Liver (tissue), 10 donors: ENCODE measurements at places on chromosomes 13 and 19.

DNA sequence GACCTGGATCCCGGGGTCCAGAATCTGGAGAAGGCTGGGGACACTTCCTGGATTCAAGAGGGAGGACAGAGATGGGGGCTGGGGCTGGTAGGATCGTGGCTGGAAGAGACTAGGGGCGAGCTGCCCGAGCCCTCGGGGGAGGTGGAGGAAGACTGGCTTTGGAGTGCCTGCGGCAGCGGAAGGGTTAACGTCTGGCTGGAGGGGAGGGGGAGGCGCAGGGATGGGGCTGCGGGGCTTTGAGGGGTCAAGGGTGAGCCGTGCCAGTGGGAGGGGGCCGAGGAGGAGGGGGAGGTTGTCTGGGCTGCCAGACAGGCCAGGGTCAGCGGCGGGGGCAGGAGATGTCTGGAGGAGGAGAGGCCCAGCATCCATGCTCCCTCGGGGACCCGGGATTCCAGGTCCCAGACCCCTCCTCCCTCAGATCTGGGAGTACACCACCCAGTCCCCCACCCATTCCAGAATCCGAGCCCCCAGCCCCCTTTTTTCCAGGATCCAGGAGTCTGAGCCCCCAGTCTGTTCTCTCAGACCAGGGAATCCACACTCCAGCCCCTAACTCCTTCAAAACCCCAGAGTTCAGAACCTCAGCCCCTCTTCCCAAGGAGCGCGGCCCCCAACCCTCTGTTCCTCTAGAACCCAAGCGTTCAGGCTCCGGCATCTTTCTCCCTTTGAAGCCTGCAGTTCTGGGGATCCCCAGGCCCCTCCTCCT is 3.2 kb upstream of the SPACA6 start:
- DNase-seq, result no peak

DNA sequence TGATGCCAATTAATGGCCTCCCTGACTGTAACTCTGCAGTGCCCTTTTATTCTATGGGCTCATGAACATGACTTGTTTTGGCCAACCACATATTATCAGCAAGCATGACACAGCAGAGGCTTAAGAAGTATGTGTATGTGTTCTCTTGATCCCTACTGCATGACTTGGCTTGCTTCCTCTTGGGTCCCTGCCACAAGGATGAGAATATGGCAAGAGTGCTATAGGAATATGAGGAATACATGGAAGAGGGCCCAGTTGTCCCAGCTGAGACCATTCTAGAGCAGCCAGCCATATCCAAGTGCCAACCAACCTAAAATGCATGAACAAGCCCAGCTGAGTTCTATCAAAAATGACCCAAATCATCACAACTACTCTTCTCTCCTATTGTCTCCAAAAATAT is 576.7 kb upstream of the PCDH9 start:
- DNase-seq, result no peak

DNA sequence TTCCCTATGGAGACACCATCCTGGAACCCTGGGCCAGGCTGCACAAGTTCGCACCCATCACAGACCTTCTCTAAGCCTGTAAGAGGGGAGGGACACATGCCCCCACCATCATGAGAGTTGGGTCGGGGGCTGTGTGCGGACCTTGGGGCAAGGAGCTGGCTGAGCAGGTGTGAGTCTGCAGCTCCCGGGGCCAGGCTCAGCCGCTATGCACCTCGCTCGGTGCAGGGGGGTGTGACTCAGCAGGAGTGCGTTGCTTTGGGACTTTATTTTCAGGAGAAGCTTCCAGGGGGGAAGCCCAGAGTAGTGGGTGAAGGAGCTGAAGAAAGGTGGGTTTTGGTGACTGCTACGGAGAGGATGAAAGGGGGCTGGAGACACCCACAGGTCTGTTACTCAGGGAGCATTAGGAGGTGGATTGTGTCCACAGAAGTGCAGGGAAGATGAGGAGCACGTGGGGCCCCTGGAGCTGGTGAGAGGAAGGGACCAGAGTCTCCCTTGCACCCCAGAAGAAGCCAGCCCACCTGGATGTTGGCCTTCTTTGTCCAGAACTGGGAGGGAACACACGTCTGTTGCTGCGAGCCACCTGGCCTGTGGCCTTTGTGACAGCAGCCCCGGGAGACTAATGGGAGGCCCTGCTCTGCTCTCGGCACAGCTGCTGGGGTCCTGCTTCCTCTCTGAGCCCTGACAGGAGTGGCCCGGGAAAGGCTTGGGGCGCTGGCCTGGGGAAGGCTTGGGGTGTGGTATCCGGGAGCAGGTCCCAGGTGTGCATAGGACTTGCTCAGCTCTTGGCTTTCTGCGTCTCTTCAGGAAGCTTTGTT is 162.6 kb downstream of the TEX29 start:
- no peak for DNase-seq

GRCh38 chr13:109412283-109412901 is 374.0 kb downstream of the IRS2 start:
- peak; percentile 63 for DNase-seq

DNA sequence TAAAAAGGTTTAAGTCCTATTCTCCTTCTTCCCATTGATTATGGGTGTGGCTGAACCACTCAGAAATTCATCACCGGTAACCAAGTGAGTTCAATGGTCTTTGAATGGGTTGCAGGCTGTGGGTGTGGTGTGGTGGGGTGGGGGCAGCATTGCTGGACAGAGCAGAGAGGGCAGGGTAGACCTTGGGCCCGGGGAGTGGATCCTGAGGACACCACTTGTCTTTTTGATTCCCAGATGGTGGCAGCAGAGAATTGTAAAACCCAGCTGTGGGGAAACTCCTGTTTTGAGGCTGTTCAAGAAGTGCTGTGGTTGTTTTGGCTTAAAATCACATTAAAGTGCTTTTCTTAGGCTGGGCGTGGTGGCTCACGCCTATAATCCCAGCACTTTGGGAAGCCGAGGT is 45.8 kb upstream of the RGCC start:
- no peak for DNase-seq

GRCh38 chr13:106314417-106314816 is 221.0 kb downstream of the EFNB2 start:
- no peak for DNase-seq

DNA sequence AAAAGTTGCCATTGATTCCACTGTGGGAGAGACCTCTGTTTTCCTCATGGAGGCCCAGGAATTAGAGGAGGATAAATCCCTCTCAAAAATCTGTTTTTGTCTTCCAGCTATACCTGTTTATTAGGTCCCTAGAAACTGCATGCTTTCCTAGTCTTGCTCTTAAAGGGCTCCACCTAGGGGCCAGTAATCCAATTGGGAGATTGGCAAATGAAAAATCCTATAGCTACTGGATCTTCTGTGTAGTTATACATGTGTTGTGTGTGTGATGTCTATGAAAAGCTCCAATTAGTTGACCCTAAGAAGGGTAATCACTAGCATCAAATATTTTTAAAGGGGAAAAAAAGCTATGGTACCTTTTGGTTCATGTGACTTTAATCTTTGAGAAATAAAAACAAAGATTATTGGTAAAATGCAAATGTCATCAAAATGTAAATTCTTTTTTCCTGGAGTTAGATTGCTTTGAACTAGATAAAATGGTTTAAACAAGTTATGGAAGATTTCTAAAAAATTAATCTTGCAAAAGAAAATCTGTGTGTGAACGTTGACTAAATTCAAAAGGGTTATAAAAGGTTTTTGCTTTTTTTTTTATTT is 63.4 kb upstream of the C1QTNF9B start:
- no peak for DNase-seq

GRCh38 chr13:94394723-94395122 is 84.8 kb downstream of the DCT start:
- no peak for DNase-seq

- DNase-seq, result no peak
Measured at GRCh38 chr19:34096020-34096915, 76.0 kb upstream of the LSM14A start.

GRCh38 chr13:34011552-34012085 is 193.7 kb downstream of the RFC3 start:
- DNase-seq, result no peak

- DNase-seq, result no peak
Measured at GRCh38 chr13:50766013-50766412, 77.5 kb downstream of the DLEU7 start.

DNA sequence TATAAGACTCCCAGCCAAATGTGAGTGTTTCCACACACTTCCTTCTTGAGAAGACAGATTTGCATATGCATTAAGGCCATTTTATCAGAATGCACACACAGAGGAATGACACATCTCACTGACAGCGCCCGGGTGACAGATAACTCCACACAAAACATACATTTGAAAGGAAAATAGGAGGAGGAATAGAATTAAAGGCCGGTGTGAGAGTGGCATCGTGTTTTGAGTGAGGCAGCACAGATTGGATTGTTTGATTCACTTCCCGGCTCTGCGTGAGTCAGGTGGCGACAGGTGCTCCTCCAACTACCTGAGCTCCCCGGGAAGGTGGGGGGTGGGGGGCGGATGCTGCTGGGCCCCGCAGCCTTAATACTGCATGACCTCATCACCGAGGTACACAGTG is 429.0 kb downstream of the TSHZ3 start:
- DNase-seq, result no peak

DNA sequence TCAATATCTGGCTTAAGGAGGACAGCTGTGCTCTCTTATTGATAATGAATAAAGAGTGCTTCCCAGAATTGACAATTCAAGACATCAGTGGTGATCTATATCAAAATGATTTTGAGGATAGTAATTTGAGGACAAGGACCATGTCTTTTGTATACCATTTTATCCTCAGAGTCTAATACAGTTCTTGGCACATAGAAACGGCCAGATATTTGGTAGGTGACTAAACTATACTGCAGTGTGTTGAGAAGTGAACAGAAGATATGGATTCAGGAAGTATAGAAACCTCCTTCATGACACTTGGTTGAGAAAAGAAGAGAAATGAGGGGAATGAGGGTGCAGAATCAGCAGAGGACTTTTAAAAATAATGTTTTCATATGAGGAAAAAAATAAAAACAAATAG is 16.1 kb upstream of the LMO7 start:
- DNase-seq, result no peak

DNA sequence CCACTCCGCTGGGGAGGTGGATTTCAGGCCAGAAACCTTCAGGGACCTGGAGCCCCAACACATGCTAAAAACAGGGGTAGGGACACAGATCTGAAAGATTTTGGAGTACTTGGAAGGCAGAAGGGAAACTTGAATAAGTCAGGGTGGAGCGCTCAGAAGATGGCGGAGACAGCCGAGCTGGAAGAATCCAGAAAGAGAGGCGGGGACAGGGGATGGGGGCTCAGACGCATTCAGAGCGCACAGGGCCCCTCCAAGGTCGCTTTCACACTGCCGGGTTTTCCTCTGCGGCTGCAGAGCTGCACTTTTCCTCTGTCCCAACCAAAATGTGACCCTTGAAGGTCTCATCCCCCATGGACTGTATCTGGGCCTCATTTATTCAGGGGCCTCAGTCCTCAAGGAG is 56.9 kb downstream of the ERICH4 start:
- no peak for DNase-seq

DNA sequence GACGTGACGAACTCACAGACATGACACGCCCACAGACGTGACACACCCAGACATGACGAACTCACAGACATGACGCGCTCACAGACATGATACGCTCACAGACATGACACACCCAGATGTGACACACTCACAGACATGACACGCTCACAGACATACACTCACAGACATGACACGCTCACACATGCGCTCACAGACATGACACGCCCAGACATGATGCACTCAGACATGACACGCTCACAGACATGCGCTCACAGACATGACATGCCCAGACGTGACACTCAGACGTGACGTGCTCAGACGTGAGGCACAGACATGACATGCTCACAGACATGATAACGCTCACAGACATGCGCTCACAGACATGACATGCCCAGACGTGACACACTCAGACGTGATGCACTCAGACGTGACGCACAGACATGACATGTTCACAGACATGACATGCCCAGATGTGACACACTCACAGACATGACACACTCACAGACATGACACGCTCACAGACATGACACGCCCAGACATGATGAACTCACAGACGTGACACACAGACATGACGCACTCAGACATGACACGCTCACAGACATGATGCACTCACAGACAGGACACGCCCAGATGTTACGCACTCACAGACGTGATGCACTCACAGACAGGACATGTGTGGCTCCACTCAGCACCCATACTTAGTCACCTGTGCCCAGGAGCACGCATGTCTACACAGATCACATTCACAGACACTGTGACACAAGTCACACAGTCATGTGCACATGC is 8.1 kb downstream of the ERFL start:
- no peak for DNase-seq

GRCh38 chr13:98508685-98509084 is 68.2 kb downstream of the STK24 start:
- no peak for DNase-seq

DNA sequence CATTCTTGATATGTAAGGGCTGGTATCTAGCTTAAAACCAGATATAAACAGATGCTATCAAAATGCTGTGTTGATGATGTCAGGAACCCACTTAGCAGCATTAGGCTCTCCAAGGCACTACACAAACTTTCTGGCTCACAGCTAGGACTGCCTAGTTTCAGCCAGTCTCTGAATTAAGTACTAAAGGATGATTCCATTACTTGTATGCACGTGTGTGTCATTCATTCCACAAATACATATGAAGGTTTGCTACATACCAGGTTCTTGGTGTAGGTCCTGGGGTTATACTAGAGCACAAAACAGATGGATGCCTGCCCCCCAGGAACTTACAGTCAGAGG is 151.5 kb downstream of the RGCC start:
- DNase-seq, result no peak

- no peak for DNase-seq
Measured at GRCh38 chr13:107644136-107644535, 571.2 kb downstream of the LIG4 start.

DNA sequence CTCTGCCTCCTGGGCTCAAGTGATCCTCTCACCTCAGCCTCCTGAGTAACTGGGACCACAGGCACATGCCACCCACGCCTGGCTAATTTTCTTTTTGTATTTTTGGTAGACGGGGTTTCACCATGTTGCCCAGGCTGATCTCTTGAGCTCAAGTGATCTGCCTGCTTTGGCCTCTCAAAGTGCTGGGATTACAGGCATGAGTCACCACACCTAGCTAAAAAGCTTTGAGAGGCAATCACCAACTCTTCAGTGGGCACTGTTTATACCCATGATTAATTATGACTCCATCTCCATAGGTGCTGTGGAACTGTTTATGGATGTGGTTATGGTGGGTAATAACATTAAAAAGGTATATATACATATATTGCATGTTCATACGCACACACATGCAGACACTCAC is 7.5 kb upstream of the RBM26 start:
- DNase-seq, result no peak

GRCh38 chr19:55406826-55407549 is 600 bp downstream of the UBE2S start:
- DNase-seq, result peak; percentile 58

DNA sequence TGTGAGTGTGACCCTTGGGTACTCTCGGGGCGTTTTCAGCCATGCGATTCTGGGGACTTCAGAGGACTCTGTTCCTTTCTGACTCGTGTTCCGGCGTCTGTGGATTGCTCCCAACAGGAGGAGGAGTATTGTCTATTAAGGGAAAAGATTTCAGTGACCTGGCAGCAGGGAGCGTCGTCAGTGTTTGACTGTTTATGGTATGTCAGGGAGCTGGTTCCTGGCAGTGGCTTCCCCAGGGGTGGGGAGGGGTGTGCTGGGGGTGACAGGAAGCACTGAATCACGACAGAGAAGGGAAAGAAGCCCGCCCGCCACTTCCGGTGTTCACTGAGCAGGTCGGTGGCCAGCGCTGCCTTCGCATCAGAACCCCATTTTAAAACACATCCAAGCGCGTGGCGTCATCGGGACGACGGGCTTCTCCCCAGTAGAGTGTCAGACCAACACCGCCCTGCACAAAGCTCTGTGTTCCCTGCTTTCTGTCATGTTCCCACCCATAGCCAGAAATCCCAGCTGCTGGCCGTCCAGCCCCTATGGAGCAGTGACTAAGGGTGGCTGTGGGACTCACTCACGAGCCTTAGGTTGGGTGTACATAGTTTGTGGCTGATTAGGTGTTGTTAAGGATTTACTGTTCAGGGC is 33.8 kb downstream of the COL4A2 start:
- peak; percentile 36 for DNase-seq
